Fibroblast of skin of right biceps (primary cell): ENCODE measurements at places on chromosomes 11 and 22.

GRCh38 chr11:45652781-45653180 lies 12.6 kb downstream of the CHST1 start:
- DNase-seq, result peak; percentile 61

- DNase-seq, result no peak
These were observed 381.7 kb downstream of the AASDHPPT start for GRCh38 chr11:106459135-106459534.

GRCh38 chr22:43693249-43693648 lies 118.9 kb downstream of the EFCAB6 start:
- no peak for DNase-seq

DNA sequence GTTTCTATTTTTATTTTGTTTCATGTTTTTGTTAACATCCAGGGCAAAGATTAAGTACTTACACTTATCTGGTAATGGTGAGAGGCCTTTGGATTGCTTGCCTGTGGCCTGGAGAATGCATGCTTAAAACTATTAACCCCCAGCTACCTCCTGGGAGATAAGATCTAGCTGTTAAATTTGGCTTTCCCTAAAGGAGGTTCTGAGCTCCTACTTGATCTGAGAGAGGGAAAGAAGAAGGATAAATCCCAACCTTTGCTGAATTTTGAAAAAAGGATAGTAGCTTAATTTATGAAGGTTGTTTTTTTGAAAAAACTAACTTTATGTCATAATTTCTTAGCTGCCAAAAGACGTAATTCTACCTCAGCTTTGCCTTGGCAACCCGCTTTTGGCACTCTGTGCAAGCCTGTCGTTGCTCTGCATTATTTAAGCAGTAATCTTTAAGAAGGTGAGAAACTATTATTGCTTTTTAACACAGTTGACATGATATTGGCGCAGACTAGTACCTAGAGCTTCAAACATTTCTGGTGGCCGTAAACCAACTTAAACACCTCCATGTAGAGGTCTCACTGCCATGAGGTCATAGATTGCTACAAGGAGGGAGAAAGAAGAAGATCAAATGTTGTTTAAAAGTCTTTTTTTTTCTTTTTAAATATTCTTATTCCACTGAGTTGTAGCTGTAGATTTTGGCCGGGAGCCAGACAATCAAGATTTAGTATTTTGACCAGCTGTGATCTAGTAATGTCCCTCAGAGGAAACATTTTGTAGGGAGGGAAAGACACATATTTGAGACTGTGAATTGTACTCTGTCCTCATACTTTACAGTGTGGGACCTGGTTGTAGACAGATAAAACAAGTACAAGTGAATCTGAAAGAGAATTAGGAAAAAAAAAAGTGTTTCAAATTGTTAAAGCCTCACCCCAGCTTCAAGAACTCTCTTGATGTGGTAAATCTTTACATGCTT lies 74.4 kb downstream of the WNT11 start:
- DNase-seq, result peak; percentile 8

DNA sequence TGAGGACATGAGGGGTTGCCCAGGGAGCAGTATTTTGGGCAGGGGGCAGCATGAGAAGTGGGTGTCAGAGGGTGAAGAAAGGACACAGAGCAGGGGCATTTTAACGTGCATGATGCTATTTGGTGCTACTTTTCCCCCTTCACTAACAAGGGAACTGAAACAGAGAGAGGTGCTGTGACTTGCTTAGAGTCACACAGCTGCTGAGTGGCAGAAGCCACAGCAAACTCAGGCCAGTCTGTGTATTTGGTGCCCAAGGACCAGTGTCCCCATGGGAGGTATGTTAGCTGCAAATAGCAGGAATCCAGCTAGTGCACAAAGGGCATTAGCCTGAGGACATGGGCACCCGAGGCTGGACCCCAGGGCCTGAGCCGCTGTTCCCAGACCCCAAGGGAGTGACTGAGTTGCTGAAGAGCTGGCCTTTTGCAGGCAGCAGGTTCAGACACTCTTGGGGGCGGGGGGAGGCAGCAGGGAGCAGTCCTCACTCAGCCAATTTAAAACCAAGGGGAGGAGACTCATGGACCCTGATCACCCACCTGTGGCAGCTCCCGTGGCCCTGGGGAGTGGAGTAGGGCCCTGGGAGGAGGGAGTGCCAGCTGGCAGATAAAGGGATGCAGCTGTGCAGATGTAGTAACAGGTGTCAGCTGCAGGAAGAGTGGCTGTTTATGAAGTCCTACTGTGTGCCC lies 14.6 kb downstream of the PARVG start:
- DNase-seq, result no peak

DNA sequence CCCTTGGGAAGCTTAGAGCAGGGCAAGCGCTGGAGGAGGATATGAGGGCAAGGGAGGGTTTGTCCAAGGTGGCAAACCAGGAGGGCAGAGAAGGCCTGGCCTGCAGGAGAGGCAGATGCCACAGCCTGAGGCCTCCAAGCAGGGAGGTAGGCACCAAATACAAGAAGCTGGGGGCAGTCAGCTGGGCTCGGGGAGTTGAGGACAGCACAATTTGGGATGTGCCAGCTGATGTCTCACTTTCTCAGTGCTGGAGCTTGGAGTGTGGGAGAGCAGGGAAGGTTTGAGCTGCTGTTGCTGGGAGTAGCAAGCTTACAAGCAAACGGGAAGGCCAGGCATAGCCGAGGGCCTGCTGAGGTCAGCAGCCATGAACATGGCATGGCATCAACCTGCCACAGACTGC lies 4.0 kb downstream of the ZDHHC24 start:
- DNase-seq, result no peak

- no peak for DNase-seq
These were observed 27.2 kb downstream of the PARVG start for GRCh38 chr22:44207981-44208317.

- DNase-seq, result peak; percentile 37
These were observed 8.2 kb downstream of the SUSD2 start for GRCh38 chr22:24189249-24190158.

- peak; percentile 31 for DNase-seq
These were observed 19.5 kb upstream of the SLC22A12 start for GRCh38 chr11:64571410-64572091.

DNA sequence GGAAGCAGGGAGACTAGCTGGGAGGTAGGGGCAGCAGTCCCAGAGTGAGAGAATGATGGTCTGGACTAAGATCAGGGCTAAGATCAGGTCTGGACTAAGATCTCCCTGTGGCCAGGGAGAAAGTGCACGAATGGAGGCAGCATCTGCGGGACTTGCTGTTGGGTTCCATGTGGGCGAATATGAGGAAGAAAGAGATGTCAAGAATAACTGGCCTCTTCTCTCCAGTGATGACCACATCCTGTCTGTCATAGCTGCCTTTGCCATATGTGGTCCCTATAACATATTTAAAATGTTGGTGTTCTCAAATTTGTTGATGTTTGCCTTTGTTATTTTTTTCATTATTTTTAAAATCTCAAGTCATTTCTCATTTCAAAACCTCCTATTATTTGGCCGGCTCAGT lies 27.4 kb upstream of the CXCR5 start:
- no peak for DNase-seq

- DNase-seq, result no peak
These were observed 42.1 kb downstream of the SLC1A2 start for GRCh38 chr11:35377262-35377661.

DNA sequence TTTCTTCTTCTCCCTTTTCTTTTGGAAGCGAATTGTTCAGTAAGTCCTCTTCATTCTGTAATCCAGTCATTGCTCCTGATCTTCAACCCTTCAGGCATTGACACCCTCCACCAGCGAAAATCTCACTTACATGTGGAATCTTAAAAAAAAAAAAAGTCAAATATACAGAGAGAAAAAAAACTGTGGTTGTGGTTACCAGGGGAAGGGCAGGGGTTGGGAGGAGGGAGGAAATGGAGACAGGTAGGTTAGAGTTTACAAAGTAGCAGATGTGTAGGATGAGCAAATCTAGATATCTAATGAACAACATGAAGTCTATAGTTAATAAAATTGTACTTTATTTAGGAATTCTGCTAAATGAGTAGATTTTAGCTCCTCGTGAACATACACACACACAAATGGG lies 17.7 kb upstream of the TMEM123 start:
- no peak for DNase-seq

GRCh38 chr11:116833816-116834534 lies 3.4 kb downstream of the APOA1 start:
- DNase-seq, result no peak

DNA sequence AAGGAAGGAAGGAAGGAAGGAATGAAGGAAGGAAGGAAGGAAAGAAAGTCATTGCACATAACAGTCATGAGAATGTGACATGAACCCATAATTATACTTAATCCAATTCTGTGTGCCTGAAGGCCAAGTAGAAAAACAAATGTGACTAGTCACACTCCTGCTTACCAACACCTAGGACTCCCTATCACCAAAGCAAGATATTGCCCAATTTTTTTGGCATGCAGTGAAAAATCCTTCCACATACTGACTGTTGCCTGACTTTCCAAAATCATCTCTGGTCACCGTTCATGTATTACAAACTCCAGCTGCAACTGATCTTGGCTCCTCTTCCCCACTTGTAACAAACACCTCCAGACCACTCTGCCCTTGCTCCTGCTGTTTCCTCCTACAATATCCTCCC lies 516.8 kb downstream of the OPCML start:
- DNase-seq, result no peak

DNA sequence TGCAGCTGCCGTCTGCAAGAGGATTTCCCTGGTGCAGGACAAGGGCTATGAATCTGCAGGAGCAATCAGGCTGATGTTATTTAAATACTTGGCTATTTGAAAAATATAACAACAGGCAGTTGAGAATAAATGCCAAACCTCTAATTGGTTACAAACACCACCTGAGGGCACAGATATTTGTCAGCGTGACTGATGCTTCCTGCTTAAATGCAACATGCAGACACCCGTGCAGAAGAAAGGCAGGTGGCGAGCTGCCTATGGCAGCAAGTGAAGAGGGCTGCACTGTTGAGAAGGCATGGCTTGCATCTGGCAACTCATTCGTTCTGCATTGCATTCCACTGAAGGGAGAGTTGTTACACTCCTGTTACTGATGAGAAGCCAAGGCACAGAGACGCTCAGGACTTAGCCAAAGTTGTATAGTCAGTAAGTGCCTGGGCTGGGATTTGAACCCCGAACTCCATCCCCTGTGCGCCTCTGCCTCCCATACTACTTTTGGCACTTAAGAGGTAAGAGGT lies 350.6 kb downstream of the TENM4 start:
- no peak for DNase-seq

DNA sequence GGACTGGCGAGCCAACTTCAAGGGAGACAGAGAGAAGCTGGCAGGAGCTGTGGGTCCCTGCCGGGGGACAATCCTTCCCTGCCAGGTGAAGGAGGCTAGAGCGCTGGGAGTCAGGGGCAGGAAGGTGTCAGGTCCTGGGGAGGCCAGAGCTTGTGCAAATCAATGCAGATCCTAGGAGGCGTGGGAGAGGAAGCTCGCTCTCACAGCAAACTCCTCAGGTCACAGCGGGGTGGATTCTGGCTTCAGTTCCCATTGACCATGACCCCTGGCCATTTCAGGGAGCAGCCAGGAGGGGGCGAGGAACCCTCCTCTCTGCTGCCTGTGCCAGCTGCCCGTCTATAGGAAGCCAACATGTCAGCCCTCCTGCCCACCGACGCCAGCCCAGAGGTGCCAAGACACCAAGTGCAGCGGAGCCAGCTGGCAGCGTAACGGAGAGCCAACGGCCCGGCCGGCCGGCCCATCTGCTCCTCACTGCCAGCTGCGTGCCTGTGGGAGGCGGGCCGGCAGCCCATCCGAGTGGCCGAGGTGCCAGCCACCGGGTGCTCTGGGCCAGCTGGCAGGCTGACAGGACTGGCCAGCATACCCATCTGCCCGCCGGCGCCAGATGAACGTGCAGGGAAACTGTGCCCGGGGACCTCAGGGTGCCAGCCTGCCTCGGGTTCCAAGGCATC lies 374.8 kb downstream of the MIAT start:
- no peak for DNase-seq

GRCh38 chr22:48432781-48433518 lies 1394.7 kb downstream of the BRD1 start:
- DNase-seq, result peak; percentile 74

DNA sequence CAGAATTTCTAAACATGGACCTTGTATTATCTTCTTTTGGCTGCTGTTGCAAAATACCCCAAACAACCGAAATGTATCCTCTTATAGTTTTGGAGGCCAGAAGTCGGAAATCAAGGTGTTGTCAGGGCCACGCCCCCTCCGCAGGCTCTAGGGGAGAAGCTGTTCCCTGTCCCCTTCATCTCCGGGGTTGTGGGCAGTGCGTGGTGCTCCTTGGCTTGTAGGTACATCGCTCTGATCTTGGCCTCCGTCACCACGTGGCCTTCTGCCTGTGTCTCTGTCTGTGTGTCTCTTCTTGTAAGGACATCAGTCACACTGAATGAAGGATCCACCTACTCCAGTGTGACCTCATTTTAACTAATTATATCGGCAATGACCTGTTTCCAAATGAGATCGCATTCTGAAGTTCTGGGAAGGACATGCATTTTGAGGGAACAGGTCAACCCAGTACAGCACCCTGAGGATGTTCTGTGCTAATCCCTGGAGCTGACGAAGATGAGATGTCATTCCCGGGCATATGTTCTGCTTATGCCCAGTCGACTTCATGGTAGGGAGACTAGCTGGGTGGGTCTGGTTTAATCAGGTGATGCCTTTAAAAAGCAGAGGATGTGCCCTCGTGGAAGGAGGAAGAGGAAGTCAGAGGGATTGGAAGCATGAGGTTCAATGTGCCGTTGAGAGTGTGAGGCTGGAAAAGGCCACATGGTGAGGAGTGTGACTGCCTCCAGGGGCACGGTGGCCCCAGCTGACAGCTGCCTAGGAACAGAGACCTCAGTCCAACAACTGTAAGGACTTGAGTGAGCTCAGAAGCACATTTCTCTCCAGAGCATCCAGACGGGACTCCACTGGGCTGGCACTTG lies 531.1 kb downstream of the TBC1D22A start:
- no peak for DNase-seq
